ENCODE measurements at places on chromosomes 3 and 15. TPM values are rescaled to one million over a fixed set of nuclear protein-coding genes. Genes with fewer than 3 reads are reported as not detected.
A peak's percentile ranks its signal among the peaks of the same experiment; 100 is the strongest.

DNA sequence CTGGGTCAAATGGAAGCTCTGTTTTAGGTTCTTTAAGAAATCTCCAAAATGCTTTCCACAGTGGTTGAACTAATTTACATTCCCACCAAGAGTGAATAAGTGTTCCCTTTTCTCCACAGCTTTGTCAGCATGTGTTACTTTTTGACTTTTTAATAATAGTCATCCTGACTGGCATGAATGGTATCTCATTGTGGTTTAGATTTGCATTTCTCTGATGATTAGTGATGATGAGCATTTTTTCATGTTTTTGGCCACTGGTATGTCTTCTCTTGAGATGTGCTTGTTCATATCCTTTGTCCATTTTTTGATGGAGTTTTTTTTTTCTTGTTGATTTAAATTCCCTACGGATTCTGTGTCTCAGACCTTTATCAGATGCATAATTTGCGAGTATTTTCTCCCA is 745.0 kb upstream of the BCHE start:
- DNase-seq: peak; percentile 13

Gene STAC
- total RNA-seq: 1.2 TPM

- DNase-seq: no peak
Measured at GRCh38 chr3:23608650-23609049, 197.1 kb upstream of the UBE2E1 start.

Gene GOLGA8R
- total RNA-seq: 1.8 TPM

DNA sequence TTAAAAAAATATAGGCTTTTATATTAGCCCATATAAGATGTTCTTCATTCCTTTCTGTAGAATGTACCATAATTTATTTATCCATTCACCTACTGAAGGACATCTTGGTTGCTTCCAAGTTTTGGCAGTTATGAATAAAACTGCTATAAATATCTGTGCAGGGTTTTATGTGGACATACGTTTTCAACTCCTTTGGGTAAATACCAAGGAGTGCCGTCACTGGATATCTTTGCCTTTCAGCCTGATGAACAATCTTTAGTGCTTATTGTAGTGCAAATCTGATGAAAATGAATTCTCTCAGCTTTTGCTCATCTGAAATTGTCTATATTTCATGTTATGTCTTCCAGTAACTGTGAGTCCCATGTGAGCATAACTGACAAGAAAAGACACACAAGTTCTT is 26.6 kb upstream of the BLM start:
- DNase-seq: no peak

DNA sequence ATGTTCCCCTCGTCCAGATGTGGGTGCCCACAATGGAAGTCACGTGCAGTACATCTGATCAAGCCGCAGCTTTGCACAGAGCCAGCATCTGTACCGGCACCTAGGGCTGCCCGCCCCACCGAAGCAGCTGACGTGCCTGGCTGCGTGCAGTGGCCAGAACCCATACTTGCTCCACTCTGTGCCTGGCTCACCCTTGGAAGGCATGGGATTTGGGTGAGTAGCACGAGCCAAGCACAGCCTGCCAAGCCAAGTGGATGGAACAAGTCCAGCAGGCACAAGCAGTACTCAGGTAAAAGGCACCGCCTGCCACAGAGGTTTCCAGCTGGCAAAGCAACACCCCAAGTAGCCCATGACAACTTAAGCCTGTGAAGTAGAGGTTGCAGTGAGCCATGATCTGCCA is 261.3 kb downstream of the TBC1D5 start:
- no peak for DNase-seq

GRCh38 chr3:57952208-57952631 is 56.0 kb upstream of the FLNB start:
- DNase-seq: peak; percentile 97

DNA sequence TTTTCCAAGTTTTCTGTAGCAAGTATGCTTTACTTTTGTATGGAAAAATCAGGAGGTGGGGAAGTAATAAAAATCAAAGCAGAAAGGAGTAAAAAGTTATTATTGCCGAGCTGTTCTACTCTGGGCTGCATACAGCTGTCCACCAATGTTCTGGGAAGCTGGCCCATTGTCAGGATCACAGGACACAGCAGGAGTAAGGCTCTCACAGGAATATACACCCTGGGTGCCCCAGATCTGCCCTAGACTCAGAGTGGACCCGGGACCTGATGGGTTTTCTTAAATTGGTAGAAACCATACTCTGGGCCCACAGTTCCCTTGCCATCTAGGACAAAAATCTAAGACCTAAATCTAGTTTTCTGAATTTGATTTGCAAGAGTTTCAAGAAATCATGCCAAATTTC is 60.4 kb downstream of the TNIK start:
- DNase-seq: no peak
